RCC 7860 (cell line): ENCODE measurements at places on chromosomes 4 and X.

- peak; percentile 5 for DNase-seq
Observed at GRCh38 chrX:107747596-107748161, 27.9 kb downstream of the TSC22D3 start.

DNA sequence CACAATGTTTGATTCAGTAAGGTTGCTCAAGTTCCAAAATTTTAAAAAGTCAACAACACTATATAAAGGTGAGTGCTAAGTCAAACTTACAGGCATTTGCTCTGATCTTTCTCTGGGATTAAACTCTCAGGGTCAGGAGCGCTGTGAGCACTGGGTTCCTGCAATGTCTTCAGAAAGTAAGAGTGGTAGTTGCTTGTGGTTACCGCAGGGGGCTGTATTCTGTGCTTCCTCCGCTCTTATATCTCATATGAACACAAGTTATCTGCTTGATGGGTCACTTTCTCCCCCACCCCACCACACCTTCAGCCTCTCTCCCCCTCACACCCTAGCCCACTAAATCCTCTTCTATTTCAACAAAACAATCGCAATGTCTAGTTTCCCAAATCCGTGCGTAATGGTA lies 116.4 kb upstream of the IGSF1 start:
- no peak for DNase-seq

GRCh38 chr4:69811166-69811565 lies 48.8 kb downstream of the SULT1E1 start:
- no peak for DNase-seq

DNA sequence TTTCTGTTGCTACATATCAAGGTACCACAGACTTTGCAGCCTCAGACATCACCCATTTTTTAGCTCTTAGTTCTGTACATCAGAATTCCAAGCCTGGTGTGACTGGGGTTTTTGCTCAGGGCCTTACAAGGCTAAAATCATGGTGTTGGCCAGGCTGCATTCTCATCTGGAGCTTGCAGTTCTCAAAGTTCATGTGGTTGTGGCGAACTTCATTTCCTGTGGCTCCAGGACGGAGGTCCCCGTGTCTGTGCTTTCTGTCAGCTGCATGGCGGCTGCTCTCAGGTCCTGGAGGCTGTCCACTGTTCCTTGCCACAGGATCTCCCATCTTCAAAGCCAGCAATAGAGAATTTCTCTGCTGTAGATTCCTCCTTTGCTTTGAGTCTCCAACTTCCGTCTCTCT lies 157.4 kb downstream of the STIM2 start:
- no peak for DNase-seq

- DNase-seq: no peak
Observed at GRCh38 chr4:173910891-173911290, 372.6 kb downstream of the FBXO8 start.

DNA sequence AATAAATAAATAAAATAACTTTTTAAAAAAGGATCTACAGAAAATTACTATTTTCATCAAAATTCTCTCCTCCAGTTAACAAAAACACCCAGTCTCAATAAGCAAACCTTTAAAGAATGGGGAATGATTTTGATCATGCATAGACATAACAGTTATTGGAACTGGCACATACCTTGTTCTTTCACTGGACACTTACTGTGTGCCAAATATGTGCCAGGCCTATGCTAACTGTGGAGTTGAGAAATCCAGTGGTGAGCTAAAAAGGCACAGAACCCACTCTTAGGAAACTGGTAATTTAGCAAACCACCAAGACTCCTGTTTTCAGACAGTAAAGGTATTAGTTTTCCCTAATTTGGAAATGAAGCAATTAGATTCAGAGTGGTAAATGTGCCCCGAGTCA lies 39.1 kb downstream of the CLOCK start:
- DNase-seq: no peak

- DNase-seq: no peak
Observed at GRCh38 chr4:67635331-67635730, 65.6 kb downstream of the UBA6 start.

- DNase-seq: no peak
Observed at GRCh38 chr4:93732509-93732908, 96.0 kb upstream of the ATOH1 start.

DNA sequence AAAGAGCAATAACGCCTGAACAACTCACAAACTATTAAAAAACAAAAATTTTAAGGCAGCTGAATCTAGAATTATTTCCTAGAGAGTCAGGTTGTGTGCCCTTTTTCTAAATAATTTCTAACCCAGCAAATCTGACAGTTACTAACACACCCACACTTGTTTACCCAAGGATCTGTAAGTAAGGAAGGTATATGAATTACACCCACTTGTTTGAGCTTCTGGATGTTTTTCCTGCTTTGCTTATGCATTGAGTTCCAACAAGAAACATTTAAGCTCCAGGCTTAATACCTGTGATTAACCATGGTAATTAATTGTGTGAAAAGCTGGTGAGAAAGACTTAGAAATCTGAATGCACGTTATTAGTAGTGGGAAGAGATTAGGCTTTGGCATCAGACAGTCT lies 1.5 kb downstream of the NIPAL1 start:
- no peak for DNase-seq
